NCI-H1105 (cell line): ENCODE measurements at places on chromosomes 11 and 22.

DNA sequence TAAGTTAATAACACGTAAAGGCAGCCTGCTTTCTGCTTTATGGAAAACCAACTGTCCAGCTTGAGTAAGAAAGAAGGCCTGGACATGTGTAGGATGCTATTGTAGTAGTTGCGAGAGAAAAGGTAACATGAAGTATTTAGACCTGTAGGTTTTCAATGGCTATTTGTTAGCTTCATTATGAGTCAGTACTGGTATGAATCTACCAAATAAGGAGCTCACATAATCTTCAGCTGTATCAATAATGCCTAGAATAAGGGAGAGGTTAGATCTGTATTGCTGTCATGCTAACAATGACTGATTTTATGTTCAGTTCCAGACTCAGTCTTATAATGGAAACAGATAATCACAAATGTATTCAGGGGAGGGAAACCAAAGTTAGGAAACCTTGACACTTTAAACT is 550.3 kb downstream of the CNTN5 start:
- DNase-seq, result no peak

DNA sequence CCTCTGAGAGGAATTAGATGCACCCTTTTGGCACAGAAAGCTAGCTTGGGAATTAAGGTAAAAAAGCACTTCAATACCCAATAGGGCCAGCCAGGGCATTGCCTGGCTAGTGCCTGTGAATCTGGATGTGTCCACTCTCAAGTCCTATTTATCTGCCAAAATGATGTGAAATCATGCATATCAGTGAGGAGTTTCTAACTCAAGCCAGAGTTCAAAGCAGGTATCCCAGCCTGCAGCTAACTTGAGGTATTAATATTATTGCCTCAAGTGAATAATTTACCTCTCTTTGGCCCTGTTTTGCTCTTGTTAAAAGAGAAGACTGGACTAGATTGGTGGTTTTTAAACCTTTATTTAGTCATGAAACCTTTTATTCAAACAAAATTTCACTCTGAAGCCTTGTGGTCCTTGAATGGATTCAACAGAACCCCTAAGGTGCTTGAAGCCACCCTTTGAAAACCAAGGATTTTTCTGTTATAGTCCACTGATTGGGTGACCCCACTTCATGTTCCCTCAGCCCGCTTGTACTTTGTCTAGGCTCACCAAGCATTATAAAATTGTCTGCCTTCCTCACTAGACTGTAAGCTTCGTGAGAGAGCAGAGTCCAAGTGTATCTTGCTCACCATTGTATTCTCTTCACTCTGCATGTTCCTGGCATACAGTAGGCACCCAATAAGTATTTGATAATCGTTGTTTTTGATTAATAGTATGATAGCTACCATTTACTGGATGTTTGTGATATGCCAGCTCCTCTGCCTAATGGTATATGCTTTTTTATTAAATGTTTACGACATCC is 4.5 kb downstream of the RNF121 start:
- DNase-seq, result no peak

- DNase-seq, result no peak
These were observed 67.1 kb downstream of the CD82 start for GRCh38 chr11:44632466-44633123.

DNA sequence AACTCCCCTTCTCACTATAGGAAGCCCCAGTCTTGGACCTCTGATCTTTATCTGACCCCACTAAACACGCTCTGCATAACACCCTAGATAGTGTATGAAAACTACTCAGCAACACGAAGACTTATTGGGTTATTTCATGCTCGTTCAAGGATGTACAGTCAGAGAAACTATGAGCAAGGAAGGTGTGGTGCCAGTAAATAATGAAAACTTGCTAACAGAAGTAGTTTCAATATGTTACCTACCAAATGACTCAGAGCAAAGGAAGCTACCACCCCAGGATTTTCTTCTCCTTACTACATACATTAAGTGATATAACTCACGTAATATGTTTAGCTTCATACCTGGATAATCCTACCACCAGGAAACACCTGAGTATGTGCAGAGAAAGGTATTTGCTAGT is 25.9 kb upstream of the LYVE1 start:
- no peak for DNase-seq

- DNase-seq, result no peak
These were observed 1.5 kb downstream of the SHANK3 start for GRCh38 chr22:50674130-50674500.

DNA sequence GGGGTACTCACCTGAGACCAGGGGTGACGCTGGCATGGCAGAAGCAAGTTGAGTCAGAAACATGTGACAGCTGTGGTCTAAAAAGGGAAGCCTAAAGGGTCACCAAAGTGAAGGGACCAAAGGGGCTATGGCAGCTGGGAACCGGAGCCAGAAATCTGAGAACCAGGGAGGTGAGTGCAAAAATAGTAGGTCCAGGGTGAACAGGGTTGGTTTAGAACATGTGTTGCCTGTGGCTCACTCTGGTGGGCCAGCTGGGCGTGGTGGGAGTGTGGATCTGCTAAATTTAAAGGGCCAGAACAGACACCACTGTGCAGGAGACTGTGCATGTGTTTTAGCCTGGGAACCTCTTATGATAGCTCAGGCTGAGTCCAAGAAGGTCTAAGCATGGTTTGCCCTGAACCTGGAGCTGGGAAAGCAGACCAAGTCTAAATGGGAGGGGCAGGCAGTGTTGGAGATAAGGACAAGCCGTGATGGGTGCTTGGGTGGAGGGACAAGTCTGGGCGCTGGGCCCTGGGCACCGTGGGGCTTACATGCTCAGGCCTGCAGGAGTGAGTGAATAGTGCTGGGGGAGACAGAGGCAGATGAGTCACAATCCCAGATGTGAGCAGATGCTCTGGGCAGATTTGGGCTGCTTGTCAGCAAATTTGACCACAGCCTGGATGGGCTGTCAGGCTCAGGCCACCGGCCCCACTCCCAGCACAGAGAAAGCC is 41.4 kb upstream of the ZBED5 start:
- DNase-seq, result peak; percentile 13

DNA sequence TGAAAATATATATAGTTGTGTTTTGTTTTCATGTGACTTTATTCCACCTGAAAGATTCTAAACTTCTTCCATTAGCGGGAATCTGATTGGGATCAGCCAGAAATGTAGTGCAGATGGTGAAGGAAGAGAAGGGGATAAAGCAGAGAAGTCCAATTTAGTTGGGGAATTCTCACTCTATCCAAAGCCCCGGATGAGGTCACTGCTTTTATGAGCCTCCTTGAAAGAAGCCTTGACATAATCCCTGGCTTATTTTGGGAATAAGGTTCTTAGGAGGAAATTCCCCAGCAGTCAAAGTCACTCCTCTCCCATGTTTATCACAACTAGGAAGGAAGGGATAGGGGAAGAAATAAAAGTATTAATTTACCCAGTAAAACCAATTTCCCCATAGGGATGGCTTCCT is 41.1 kb downstream of the OSBP start:
- DNase-seq, result no peak

DNA sequence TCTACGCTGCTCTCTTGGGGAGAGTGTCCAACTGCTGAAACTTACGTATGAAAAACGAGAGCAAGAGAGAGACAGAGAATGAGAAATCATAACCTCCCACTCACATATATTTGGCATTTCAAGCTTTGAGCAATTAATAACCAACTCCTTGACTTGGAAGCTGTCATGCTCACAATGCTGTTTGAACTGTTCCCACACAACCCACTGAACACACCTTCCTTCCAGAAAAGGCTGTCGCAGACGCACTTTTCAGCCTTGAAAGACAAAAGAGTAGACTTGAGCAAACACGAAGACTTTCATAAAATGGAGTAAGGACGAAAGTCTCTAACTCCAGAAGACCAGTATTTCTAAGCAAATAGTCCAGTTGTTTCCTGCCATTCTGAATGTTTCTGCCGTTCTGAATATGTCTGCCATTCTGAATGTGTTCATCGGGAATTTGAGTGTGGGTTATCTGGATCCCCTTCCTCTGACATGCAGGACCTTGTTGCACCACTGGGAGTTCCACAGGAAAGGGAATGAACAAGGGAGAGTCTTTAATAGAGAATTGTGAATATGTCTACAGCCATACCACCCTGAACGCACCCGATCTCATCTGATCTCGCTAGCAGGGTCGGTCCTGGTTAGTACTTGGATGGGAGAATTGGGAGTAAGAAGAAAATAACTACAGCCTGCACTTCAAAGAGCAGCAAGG is 86.2 kb upstream of the BARX2 start:
- no peak for DNase-seq

DNA sequence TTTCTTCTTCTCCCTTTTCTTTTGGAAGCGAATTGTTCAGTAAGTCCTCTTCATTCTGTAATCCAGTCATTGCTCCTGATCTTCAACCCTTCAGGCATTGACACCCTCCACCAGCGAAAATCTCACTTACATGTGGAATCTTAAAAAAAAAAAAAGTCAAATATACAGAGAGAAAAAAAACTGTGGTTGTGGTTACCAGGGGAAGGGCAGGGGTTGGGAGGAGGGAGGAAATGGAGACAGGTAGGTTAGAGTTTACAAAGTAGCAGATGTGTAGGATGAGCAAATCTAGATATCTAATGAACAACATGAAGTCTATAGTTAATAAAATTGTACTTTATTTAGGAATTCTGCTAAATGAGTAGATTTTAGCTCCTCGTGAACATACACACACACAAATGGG is 17.7 kb upstream of the TMEM123 start:
- DNase-seq, result no peak

GRCh38 chr11:6438979-6439571 is 1.7 kb downstream of the HPX start:
- DNase-seq, result peak; percentile 62

DNA sequence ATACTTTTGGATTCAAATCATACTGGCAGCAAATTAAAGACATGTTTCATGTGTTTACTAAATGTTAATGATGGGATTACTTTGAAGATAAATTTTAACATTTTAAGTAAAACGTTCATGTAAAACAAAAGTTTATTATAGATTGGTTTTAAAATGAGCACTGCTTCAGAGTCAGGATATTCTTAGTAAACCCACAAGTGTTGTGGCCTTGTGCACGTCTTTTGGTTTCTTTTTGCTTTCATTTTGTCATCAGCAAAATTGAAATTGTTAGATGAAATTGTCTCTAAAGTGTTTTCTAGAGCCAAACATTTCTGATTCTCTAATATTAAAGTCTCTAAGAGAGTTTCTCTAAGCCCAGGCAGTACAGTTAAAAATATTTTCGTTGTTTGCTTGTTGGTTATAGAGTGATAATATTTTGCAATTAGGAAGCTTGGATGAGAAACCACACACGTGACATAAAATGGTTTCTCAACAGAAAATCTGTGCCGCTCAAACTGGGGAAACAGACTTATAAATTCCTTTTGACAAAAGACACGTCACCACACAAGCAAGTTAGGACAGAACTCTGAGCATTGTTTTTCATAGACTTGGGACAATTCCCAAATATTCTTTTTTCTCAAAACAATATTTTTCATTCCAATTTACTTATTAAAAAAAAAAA is 164.4 kb downstream of the TEAD1 start:
- DNase-seq, result no peak

- no peak for DNase-seq
These were observed 2.3 kb downstream of the NARS2 start for GRCh38 chr11:78572394-78572793.

DNA sequence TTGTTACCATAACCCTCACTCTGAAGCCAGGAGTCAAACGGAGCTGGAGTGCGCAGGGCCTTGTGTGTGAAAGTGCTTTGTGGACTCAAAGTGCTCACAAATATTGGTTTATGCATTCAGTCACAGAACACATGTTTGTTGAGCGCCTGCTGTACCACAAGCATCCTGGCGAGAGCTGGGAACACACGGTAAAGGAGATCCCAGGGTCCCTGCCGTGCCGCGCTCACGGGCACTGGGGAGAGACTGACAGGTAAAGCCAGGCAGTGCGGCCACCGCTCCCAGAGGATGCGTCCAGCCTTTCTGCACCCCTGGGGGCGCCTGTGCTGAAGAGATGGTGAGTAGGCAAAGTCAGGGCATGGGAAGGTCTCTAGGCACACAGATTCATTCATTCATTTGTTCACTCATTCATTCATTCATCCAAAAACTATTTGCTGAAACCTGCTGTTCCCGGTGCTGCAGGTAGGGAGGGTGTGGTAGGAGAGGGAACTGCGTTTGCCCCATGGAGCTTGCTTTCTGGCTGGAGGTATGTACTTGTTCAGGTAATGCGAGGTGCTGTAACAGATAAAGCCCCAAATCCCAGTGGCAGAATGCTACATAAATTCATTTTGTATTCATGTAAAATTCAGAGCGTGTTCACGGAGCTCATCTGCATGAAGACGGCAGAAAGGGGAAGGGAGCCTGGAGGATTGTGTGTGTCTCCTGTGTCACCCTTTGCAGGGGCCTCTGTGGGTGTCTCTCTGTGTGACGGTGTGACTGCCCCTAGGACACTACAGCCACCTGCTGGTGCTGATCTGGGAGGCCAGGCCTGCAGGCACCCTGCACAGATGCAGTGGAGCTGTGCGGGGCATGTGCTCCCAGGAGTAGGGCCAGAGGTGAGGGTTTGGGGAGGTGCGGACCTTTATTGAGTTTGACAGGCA is 167.0 kb upstream of the B3GAT1 start:
- DNase-seq, result no peak

GRCh38 chr11:128628686-128629085 is 41.3 kb upstream of the ETS1 start:
- no peak for DNase-seq

DNA sequence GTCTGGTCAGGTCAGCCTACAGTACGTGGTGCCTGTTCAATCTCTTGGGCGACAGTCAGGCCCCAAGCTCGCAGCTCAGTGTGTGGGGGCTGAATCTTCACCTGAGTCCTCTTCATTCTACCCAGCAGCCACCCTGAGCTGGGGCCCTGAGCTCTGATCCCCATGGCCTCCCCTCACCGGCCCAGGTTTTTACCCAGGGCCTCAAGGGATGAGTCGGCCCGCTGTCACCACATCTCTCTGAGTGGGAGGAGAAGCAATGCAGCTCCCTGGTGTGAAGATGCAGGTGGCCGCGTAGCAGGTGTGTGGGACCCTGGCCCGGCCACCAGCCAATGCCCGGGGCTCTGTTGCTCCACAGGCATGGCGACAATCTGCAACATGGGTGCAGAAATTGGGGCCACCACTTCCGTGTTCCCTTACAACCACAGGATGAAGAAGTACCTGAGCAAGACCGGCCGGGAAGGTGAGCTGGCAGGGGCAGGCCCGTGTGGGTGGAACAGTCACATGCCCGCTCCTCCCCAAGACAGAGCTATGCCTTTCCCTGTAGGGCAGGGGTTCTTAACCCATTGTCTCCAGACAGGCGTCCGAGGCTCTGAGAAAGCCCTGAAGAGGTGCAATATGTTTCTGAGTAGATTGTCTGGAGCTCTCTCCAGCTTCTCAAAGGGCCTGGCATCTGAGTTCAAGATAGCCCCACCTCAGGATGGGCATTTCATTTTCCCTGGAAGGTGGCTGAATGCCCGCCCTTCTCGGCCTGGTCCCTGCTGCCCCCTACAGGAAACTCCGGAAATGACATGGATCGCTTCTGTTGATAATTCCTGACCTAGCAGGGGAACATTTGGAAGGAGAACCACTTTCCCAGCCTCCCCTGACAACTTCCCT is 26.9 kb downstream of the POLR3H start:
- no peak for DNase-seq
